ENCODE measurements at places on chromosomes 7 and 10. TPM values are rescaled to one million over a fixed set of nuclear protein-coding genes. Genes with fewer than 3 reads are reported as not detected.

Gene PRRT4
- 0.54 TPM for total RNA-seq

Gene PDE1C
- 187 TPM for total RNA-seq

Gene JCAD
- total RNA-seq = 7.7 TPM

Gene CFAP70
- 0.86 TPM for total RNA-seq

Gene SEPHS1
- 67.5 TPM for total RNA-seq

Gene AGAP5
- 5.9 TPM for total RNA-seq

Gene ELN
- 13.3 TPM for total RNA-seq

Gene DLX6
- total RNA-seq = 0.94 TPM

Gene MMRN2
- total RNA-seq = 0.57 TPM

Gene NAT16
- total RNA-seq = not detected

Gene ZNF107
- 2.6 TPM for total RNA-seq

Gene TLL2
- 0.18 TPM for total RNA-seq
